ENCODE measurements at places on chromosomes 3 and 15.

- no peak for DNase-seq
These were observed 29.2 kb downstream of the GJD2 start for GRCh38 chr15:34725556-34725955.

- no peak for DNase-seq
These were observed 40.3 kb downstream of the CORO2B start for GRCh38 chr15:68618908-68619698.

DNA sequence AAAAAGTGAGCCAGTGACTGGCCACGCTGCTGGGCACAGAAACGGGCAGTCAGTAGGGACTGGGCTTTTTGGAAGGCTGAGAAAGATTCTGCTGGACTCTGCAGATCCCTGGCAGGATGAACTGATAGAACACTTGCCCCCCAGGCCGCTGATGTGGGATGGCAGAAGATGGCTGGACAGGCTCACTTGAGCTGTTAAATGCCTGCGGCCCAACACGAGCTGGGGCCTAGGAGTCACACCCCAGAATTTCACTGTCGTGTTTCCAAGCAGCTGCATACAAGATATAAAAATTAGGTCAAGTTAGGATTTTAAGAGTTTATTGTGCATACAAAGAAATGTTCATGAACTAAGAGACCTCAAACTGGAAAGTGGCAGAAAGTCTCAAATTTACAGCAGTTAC lies 26.9 kb downstream of the GLDN start:
- DNase-seq, result no peak

DNA sequence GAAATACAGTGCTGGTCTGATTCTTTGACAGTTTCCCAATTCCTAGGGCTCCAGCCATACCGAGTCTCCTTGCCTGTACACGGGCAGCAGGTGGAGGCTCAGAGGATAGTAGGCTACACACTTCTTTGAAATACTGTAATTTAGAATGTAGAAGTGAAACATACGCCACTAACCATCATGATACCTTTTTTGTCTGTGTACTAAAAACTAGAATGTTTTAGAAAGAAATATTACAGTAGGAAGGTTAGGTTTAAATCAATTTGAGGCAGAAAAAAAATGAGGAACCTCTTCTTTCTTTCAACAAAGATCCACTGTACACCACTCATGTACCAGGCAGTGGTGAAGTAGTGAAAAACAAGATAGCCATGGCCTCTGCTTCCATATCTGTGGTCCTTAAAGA lies 354.7 kb downstream of the MCTP2 start:
- DNase-seq, result no peak

DNA sequence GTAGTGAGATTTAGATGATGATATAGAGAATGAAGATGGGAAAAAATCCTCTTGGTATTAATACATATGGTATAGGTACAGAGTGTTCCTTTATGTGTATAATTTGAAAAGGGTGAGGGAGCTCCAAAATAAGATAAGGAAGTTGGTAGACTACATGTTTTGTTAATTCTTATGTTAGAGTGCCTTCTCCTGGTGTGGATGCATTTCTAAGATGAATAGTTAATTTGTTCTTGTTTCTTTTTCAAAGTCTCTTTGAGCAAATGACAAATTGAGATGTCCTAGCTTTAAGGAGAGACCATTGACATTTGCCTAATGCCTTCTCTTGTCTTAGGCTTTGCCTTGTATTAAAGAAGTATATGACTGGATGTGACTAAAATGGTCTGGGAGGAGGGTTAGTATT lies 34.1 kb downstream of the AKAP13 start:
- DNase-seq, result peak; percentile 78

GRCh38 chr15:41013691-41014414 lies 60.6 kb downstream of the CHAC1 start:
- DNase-seq, result peak; percentile 60

DNA sequence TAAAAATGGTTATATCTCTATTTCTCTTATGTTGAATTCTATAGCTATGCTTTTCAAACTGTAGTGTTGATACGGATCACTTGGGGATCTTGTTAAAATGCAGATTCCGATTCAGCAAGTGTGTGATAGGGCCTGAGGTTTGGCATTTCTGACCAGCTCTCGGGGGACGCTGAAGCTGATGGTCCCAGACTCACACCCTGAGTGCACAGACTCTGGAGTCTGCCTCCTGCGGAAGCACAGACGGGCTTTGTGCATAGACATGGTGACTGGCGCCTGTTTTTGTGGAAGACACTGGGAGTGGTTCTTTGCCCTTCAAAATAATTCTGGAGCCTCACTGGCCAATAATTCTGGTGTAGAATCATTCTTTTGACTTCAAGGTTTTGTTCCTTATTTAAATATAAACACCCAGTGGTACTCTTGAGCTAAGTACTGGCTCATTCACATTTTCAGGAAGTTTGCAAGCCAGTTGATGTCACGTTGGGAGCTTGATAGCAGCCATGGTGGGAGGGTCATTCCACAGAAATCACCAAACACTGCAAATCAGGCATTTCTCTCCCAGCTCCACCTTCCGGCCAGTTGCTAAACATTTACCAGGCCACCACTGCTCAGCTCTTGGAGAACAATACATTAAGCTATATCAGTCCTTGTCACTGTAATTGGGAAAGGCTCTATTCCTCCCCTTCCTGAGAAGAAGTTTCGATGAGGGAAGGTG lies 19.2 kb downstream of the CLDN11 start:
- no peak for DNase-seq

DNA sequence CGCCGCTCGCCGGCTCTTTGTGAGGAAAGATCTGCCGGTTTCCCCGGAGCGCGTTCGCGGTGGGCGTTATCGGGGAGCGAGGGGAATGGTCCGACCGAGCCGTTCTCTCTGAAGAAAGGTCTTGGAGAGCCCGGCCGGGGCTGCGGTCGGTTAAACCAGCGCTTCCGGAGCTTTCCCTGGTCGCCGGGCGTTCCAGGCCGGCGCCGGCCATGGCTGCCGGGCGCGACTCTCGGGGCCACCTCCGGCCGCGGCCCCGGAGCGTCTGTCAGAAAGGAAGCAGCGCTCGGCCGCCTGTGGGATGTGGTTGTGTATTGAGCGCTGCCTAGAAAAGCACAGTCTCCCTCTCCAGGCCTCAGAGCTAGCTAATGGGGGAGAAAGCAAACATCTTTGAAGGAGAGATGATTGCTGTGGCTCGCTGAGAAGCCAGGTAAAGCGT lies 731 bp downstream of the FYTTD1 start:
- DNase-seq, result peak; percentile 89

DNA sequence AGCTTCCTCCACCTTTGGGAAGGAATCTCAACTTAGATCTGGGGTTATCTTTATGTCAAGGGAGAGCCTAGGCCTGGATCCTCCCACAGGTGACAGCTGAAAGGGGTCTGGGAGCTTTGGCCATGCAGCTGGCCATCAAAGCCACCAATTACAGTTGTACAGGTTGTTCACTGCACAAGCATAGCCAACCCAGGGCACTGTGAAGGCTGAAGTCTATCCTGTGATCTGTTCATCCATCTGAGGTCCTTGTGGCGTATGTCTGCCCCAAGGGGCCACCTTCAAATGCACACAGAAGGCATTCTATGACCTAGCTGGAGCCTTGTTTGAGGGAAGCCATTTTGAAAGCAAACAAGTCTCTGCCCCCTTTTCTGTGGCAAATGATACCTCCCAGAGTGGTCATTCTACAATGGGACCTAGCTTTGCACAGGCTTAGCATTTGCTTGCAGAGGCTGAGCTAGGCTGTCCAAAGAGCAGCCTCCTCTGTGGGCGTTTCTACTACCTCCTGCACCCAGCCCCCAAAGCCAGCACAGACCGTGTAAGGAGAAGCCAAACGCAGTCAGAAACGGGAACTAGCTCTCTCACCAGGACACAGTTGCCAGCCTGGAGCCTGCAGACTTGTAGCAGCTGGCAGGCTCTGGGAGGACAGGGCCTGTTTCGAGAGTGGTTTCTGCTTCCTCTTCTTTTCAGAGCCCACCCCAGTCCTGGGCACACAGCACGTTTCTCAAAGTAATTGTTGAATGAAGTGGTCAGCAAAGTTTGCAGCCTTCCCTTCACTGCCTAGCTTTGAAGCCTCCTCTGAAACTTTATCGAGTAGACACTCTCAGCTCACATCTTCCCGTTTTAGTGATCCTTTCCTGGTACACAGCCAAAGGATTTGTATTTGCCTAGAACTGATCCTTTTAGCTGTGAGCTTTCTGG lies 157.3 kb upstream of the SMAD3 start:
- DNase-seq, result peak; percentile 94

GRCh38 chr3:121894301-121894990 lies at the start of gene SLC15A2:
Gene SLC15A2 (plus strand): TSS chr3:121894401. CDS start chr3:121894477, 76 bp downstream.
- DNase-seq, result no peak

- DNase-seq, result no peak
These were observed 105.2 kb downstream of the LRIG1 start for GRCh38 chr3:66395635-66396034.

DNA sequence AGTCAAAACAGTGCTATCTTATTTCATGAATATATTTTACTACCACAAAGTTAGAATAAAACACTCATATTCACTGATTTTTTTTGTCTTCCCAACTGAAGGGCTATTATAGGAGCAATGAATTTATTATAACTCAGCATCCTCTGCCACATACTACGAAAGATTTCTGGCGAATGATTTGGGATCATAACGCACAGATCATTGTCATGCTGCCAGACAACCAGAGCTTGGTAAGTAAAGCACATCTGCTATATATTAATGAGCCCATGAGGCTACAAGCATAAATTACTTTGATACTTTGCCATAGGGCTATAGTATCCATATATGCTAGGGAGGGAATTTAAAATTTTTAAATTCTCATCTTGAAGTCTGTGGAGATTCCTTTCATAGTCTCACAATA lies 95.9 kb downstream of the FEZF2 start:
- no peak for DNase-seq

- DNase-seq, result no peak
These were observed at the start of gene RASL12 for GRCh38 chr15:65067645-65068402. Gene RASL12 (minus strand): TSS chr15:65067991. CDS start chr15:65067835, 156 bp downstream.

DNA sequence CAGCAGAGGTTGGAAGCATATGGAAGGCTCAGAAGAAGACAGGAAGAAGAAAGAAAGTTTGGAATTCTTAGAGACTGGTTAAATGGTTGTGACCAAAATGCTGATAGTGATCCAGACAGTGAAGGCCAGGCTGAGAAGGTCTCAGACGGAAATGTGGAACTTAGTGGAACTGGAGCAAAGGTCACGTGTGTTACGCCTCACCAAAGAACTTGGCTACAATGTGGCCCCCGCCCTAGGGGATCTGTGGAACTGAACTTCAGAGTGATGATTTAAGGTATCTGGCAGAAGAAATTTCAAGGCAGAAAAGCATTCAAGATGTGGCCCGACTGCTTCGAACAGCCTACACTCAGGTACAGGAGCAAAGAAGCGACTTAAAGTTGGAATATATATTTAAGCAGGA lies 83.1 kb downstream of the MYO5A start:
- DNase-seq, result no peak

DNA sequence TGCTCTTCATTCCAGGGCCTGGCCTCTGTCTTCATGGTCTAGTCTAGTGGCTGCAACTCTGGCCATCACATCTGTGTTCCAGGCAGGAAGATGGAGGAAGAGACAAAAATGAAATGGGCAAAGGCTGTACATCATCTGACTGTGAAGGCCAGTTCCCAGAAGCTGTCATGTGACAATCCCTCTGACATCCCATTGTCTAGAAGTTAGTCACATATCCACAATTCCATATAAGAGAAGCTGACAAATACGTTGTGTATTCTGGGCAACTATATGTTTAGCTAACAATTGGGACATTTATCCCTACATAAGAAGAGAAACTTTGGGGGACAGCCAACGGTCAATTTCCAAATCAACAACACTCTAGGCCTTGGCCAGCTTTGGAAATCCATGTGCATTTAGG lies 34.5 kb upstream of the C3orf70 start:
- no peak for DNase-seq

- DNase-seq, result no peak
These were observed 16.1 kb downstream of the RYR3 start for GRCh38 chr15:33326908-33327307.

- no peak for DNase-seq
These were observed 387.6 kb upstream of the RGMA start for GRCh38 chr15:93476491-93477177.

GRCh38 chr3:28240441-28240840 lies 978 bp upstream of the CMC1 start:
- DNase-seq, result no peak

GRCh38 chr3:34301313-34301712 lies 502.9 kb downstream of the PDCD6IP start:
- no peak for DNase-seq

GRCh38 chr3:157647820-157648219 lies 144.6 kb upstream of the VEPH1 start:
- no peak for DNase-seq

DNA sequence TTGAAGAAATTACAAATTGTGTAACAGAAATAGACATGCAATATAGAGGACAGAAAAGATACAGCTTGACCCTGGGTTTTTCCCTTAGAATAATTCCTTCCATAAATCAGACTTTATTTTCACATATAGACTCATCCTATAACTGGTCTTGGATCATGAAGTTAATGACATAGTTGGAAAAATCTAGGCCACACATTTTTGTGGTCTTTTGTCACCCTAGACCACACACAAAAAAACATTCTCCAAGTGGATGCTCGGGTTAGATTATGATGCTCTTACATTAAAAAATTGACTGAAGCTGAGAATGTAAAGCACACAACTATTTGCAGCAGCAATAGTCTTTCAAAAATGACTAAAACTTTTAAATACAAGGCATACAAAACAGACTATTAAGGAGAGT lies 7.5 kb upstream of the PLA2G4D start:
- no peak for DNase-seq

GRCh38 chr15:69805248-69805953 lies 292.3 kb downstream of the TLE3 start:
- DNase-seq, result no peak

GRCh38 chr3:113158171-113158570 lies 53.2 kb upstream of the BOC start:
- no peak for DNase-seq

GRCh38 chr3:67388738-67389137 lies 265.7 kb downstream of the SUCLG2 start:
- DNase-seq, result no peak

GRCh38 chr3:87359826-87360225 lies 83.4 kb upstream of the POU1F1 start:
- no peak for DNase-seq

DNA sequence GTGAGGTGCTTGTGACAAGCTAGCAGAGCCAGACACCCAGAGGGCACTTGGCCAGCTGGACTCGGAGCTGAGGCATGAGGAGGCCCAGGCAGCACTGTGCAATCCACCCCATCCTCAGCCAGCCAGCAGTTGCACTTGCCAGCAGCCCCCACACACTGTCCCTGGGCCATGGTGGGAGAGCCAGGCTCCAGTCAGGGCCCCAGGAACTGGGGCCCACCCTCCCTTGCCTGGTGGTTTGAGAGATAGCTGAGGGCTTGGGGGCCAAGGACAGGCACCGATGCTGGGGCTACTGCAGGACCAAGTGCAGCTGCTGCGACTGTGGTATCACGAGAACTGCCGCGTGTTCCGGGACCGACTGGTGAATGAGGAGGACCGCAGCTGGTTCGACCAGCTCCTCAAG lies 63.5 kb downstream of the DNAH1 start:
- no peak for DNase-seq
